ENCODE measurements at places on chromosomes 3 and 15.

- DNase-seq = no peak
These were observed 762 bp upstream of the ARL6 start for GRCh38 chr3:97763586-97764406.

DNA sequence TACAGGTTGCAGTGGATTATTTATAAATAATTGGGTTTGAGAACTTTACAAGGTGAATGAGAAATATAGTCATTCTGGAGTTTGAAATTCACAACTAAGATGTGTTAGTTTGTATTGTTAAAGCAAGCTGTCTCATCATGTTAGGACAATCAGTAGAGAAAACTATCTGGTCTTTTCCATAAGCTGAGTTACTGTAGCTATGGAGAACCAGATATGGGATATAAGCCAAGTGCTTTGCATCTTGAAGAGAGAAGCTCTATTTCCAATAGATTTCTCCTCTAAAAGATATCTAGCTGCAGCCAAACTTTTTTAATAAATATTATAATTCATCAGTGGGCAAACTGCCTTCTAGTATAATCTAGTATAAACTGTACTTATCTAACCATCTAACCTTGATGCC lies 11.3 kb downstream of the P3H2 start:
- DNase-seq = no peak

- DNase-seq = no peak
These were observed 28.6 kb downstream of the CHP1 start for GRCh38 chr15:41259546-41260189.

GRCh38 chr3:29514912-29515311 lies 234.0 kb downstream of the RBMS3 start:
- no peak for DNase-seq

DNA sequence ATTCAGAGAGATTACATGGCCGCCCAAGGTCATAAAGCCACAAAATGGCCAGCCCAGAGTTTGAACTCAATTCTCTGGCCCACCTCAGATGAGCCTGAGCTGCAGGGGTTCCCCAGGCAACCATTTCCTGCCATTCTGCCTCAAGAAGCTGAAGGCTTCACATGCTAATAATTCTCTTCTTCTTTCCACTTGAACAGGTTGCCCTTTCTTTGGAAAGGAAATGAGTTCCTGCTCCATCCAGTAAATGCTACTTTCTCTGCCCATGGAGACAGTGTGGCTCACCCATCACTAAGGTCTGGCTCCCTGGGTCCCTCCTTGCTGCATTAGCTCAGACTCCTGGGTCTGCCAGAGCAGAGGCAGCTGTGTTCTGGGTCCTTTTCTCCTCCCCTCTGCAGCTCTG lies 48.2 kb downstream of the TRIM42 start:
- DNase-seq = no peak

DNA sequence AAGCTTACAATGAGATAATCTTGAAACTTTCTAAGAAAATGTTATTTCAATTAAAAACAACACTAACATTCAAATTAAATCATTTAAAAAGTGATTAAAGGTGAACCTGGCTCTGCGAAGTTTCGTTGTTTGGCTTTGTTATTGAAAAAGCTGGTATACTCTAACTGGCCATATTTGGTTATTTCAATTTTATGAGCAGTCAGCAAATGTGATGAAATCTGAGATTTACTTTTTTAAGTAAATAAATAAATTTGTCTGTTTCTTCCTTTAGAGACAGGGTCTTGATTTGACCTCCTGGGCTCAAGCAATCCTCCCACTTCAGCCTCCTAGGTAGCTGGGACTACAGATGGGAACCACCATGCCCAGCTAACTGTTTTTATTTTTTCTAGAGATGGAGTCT lies 38.0 kb downstream of the CDV3 start:
- no peak for DNase-seq

GRCh38 chr15:93929375-93930094 lies 301.8 kb upstream of the MCTP2 start:
- DNase-seq = peak; percentile 91

GRCh38 chr15:66433726-66434125 lies 47.0 kb downstream of the MAP2K1 start:
- no peak for DNase-seq

GRCh38 chr15:60012695-60013094 lies 8.6 kb downstream of the FOXB1 start:
- DNase-seq = no peak

DNA sequence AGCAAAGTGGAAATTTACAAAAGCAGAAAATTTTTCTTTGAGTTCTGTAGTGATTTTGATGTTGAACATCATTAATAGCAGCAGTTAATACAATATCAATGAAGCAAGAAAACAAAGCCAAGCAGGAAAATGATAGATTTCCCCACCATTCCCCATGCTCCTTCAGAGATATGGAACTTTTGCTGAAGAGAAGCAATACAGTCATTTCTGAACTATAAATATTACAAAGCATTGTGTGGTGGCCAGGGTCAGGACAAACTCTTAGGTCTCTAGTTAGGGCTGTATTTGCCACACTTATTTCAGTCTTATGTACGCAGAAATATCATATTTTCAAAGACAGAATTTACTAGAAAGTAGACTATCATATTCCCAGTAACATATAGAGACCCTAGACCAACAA lies 88.8 kb upstream of the P3H2 start:
- DNase-seq = no peak

DNA sequence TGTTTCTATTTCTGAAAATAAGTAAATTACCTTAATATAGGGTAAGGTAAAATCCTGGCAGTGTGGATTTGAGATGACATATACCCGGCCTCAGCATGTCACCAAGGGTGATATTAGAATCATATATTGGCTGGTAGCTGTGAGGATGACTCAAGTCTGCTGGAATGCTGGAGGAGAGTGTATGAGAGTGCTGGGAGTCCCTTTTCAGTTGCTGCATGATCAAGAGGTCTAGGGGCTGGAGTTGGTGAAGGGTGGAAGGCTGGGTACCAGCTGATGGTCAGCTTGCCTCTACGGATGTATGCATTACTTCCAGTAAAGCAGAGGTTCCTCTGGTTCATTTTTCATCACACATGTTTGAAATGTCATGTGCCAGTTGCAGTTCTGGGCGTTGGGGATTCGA lies 40.6 kb downstream of the SLC25A26 start:
- no peak for DNase-seq

DNA sequence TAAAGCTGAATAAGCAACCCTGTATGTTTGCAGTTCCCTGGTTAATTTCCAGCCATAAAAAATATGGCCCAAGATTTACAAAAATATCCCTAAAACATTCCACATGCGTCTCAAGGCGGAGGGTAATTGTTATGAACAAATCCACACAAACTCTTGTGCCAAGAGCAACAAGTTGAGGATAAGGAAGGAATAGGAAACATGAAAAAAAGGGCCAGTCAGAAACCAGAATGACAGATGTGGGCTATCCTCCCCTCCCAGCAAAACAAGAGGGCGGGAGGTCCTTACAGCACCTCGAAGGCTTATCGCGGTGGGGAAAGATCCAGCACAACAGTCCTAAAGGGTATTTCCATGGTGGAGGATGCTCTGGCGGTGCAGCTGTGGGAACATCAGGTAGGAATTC lies 155.6 kb upstream of the HES1 start:
- DNase-seq = no peak

DNA sequence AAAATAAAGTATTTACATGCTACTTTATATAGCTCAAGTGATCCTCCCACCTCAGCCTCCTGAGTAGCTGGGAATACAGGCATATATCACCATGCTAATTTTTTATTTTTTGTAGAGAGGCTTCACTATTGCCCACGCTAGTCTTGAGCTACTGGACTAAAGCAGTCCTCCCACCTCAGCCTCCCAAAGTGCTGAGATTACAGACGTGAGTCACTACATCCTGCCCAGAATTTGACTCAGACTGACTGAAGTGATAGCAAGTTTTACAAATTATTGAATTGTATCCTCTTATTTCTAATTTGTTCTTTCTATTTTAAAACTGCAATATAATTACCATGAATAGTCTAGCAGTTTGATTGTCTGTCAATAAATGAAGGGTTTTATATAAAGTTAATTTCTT lies 210.3 kb upstream of the CGNL1 start:
- no peak for DNase-seq

GRCh38 chr15:78103406-78104118 lies 11.2 kb downstream of the SH2D7 start:
- DNase-seq = no peak

DNA sequence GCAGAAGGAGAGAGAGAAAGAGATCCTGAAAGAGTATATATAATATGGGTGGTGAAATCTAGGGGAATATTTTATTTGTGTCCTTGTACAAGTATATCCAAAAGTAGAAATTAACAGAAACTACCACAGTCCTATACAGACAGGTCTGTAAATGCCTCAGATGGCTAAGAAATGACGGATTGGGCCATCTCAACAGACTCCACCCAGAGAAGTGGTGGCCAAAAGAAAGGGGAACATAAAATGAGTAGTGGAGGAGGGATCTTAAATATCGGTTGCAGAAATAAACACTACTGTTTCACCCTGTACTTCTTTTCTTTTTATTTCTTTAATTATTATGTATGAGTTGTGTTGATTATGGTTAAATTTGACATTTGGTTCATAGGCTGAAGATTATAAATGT lies 47.7 kb downstream of the CCR3 start:
- DNase-seq = no peak

DNA sequence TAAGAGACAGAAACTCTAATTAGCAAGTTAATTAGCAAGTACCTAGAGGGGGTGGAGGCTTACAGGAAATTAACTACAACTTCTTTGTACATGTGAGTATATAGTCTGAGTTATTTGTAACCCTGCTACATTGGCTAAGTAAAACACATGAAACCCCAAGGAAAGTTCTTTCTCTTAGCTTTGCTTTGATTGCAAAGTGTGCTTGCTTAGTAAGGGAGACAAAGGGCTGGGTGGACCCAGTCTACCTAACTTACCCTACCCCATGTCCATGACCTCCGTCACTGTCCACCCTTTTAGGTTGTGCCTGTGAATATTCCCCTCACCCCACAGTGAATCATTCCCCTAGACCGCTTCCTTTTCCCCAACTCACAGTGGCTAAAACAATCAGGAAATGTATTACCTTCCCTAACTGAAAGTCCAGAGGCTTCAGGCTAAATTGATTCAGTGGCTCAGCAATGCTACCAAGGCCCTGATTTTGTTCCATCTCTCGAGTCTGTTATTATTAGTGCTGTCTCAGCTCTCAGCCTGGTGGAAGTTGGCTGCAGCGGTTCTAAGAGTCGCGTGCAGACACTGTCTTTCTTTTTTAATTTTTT lies 31.1 kb upstream of the RYR3 start:
- no peak for DNase-seq

DNA sequence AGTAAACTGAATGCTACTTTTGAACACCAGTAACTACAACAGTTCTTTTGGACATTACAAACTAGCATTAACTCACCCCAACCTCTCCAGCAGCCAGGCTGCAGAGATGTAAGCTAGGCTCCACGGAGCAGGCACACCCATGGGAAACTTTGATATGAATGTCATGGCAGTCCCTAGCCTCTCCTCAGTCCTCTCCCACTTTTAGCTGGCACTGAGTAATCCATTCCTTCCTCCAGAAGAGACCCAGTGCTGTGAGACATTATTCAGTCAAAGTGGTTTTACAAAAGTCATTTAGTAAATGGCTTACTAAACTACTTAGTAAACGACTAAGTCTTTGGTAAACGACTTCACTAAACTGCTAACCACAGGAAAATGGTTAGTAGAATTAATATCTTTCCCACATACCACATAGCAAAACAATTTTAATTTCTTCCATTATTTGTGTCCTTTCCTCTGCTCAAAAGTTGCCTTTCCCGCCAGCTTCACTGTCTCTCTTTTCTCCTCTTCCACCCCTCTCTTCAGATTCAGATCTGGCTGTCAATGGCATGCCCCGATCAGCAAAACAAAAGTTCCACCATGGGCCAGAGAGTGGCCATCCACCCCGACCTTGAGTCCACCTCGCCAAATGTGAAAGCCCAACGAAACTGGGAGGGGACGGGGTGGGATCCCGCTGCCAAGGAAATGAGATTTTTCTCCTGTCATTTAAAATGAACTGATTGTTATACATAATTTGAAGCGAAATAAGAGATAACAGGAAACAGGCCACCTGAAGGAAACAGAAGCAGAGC lies 67.5 kb upstream of the TJP1 start:
- no peak for DNase-seq

- no peak for DNase-seq
These were observed 1048.1 kb downstream of the ROBO2 start for GRCh38 chr3:78088006-78088405.

DNA sequence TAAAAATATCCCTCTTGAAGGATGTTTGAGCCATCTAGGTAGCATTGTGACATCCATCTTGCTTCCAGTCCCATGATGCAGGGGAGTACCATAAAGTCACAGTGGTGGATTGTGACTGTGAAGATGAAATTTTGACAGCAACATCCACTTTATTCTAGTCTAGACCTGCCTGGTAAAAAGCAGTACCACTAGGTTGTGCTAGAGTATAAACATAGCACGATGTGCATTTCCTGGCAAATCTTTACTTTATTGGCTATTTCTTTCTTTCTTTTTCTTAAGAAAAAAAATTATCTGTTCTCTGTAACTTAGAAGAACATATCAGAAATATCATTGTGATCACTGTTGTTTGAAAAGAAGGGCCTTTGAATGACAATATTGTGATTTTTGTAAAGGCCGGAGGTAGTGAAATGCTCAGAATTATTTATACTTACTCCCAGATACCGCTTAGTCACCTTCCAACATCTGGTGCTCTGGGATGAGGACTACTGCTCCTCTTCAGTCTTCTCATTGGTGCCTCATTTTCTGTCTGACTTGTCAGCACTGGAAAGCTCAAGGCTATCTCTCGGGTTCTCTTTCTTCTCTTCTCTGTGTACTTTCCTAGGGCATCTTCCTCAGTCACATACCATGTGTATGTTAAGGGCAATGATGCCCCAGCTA lies 35.6 kb downstream of the AGBL1 start:
- DNase-seq = no peak

- DNase-seq = peak; percentile 31
These were observed 129.3 kb downstream of the EEFSEC start for GRCh38 chr3:128282380-128283196.

DNA sequence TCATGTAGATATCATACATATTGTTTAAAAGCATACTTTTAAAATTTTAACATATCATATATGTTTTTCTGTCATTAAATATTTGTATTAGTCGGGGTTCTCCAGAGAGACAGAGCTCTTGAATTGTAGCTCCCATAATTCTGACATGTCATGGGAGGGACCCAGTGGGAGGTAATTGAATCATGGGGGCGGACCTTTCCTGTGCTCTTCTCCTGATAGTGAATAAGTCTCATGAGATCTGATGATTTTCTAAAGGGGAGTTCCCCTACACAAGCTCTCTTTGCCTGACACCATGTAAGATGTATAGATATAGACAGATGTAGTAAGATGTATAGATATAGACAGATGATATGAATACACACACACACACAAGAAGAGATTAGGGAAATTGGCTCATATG lies 161.2 kb upstream of the ABI3BP start:
- no peak for DNase-seq

GRCh38 chr15:89121414-89121813 lies 33.2 kb downstream of the ABHD2 start:
- no peak for DNase-seq

- no peak for DNase-seq
These were observed 41.3 kb upstream of the PIK3CB start for GRCh38 chr3:138875754-138876664.
